ENCODE measurements at places on chromosomes 13 and 19.

GRCh38 chr13:102593466-102593865, 3.3 kb upstream of the TPP2 start:
- DNase-seq = no peak

DNA sequence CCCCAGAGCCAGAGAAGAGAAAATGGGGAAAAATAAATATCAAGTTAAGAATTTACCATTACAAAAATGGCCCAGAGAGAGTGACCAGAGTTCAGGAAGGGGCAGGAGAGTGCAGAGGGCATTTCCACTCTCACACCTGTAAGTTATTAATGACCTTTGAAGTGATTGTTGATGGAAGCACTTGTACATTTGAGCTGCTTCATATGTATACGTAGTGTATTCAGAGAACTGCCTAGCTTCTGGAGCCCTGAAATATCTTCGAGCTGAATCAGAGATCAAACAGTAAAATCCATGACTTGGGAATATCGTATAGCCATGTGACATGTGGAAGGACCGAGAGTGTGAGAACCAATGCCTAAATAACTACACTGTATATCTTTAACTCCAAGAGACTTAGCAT, 49.2 kb upstream of the PCCA start:
- DNase-seq = no peak

DNA sequence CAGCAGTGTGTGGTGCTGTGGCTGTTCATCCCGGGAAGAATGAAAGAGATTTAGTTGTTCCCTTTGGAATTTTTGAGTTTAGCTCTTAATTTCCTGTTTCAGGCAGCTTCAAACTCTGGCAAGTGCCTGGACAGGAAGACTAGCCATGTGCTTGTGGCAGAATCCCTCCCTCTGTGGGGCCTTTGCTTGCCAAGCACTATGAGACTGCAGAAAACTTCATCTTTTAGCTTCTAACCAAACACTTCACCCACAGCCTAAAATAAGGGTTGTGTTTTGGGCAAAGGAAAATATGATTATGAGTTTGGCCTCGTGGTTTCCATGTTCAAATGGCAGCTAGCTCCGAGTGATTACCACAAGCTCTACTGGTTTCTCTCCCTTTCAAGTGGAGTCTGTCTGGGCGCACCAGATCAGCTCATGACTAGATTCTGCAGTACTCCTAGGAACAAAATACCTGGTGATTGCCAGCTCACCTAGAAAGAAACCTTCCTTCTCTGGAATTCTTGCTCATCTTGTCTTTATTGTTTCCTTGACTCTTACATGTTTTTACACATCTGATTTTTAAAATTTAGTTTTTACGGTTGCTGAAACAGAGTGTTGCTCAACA, 707.5 kb downstream of the SLITRK6 start:
- no peak for DNase-seq

GRCh38 chr13:81597101-81597500, 1256.2 kb upstream of the SPRY2 start:
- DNase-seq = no peak

DNA sequence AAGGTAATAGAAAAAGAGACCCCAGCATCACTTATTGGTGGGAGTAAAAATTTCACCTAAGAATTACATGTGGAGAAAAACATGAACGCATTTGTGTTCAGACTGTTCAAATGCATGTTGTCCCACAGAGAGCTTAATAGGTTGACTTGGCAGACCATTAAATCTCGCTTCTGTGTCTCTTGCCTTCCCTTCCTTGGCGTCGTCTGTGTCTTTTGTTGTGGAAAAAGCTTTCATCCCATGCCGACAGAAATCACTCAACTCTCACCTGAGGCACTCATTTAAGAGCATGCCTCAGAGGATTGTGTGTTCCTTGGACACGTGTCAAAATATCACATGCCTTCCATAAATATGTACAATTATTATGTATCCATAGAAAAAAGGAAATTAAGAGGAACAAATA, 24.4 kb upstream of the CACNA1A start:
- no peak for DNase-seq

DNA sequence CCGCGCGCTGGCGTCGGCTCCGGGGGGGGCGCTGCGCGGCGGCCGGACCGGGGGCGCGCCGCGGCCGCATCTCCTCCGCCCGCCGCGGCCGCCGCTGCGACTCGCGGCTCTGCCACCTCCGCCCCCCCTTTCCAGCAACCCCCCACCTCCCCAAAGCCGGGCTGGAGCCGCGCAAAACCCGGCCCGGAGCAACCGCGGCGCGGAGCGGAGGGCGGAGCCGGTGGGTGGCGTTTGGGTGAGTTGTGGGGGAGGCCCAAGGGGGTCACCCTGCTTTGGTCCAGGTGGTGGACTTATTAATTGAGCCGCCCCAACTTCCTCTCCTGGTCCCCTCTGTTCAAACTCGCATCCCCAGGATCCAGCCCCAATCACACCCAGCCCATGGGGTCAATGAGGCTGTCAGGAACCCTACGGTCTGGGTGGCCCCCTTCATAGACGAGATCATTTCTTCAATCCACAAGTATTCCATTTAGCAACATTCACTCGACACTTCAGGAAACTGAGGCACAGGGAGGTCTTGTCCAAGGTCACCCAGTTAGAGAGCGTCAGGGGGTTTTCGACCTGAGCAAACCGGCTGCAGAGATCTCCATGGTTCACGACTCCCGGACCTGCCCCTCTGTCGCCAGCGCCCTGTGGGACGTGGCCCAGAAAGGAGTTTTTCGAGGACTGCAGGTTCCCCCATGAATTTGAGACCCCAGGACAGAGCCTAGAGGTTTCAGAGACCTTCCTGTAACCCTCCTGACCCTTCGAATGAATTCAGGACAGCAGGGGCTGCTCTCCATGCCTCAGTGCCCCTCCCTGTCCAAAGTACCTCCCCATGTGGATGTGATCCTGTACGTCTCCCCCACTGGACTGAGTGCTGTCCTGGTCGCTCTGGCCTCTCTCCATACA, 22.4 kb upstream of the SEMA6B start:
- no peak for DNase-seq

- peak; percentile 81 for DNase-seq
Measured at GRCh38 chr13:43804461-43805070, 17.8 kb upstream of the ENOX1 start.

DNA sequence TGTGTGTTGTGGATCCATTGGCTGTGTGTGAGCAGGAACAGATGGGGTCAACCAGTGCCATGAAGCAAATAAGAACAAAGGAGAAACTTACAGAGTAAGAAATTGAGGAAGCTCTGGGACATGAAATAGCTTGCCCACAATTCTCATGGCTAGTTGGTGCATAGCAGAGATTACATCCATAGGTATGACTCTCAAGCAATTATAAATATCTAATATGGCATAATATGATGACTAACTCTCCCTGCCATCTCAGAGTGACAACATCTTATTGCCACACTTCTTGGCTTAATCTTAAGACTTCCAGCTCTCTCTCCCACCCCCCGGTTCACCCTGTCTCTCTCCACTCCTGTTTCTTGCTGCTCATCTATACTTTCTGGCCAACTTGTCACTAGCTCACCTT, 53.3 kb downstream of the OXGR1 start:
- no peak for DNase-seq

DNA sequence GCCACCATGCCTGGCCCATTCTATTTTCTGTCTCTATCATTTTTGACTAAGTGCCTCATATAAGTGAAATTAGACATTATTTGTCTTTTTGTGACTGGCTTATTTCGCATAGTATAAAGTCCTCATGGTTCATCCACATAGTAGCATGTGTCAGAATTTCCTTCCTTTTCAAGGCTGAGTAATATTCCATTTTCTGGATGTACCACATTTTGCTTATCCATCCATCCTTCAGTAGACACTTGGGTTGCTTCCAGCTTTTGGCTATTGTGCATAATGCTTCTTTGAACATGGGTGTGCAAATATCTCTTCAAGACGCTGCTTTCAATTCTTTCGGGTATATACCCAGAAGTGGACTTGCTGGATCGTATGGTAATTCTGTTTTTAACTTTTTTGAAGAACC, 51.5 kb upstream of the USE1 start:
- no peak for DNase-seq
